ENCODE measurements at places on chromosomes 1 and 21.

GRCh38 chr1:183635099-183635605 is 431 bp downstream of the ARPC5 start:
- DNase-seq, result peak; percentile 63

- no peak for DNase-seq
Measured at GRCh38 chr1:229538945-229539344, 19.6 kb downstream of the ABCB10 start.

GRCh38 chr1:183330335-183330734 is 87.8 kb downstream of the NMNAT2 start:
- DNase-seq, result no peak

- peak; percentile 53 for DNase-seq
Measured at GRCh38 chr1:205270764-205271163, 43.0 kb downstream of the TMCC2 start.

DNA sequence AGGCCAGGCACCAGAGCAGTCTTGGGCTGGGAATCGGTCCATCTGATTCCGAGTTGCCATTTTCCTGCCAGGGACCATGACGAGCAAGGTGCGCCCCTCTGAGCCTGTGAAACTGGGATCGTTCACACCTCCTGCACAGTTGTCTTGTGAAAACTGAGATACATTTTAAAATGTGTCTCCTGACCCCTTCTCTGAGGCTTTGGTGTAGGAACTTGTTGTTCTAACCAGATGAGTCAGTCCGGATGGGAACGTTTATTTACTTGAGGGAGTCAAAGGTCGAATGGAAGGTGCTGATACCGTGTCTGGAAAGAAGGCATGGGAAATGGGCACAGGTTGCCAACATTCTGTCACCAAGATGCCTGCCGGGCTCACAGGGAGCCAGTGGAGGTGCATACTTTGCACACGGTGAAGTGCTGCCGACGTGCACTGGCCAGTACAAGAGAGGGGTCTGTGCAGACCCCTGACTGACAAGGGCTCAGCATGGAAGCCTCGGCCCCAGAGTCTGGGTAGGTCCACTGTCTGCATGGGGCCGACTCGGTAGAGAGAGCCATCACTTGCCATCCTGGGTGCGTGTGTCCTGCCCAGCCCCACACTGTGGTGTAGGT is 7.4 kb upstream of the KCNN3 start:
- no peak for DNase-seq

- no peak for DNase-seq
Measured at GRCh38 chr1:35111106-35111505, 31.9 kb downstream of the ZMYM1 start.

- DNase-seq, result no peak
Measured at GRCh38 chr21:35336534-35336933, 287.4 kb upstream of the RUNX1 start.

DNA sequence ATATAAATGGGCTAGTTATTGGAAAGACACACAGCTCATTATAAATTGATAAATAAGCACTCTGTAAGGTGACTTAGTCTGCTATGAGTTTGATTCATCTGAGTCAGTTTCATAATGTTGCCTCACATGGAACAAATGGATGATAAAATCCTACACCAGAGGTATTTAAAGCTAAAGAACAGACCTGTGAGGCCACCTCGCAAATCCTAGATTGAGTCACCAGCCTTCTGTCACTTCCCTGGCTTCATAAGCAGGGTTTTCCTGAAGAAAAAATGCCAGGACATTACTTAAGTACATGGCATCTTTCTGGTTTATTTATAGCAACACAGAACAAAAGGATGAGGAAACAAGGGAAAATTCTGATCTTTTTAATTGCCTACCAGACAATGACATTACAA is 18.4 kb downstream of the CD2 start:
- no peak for DNase-seq

- DNase-seq, result peak; percentile 54
Measured at GRCh38 chr1:43348343-43348808, 10.4 kb upstream of the CDC20 start.

DNA sequence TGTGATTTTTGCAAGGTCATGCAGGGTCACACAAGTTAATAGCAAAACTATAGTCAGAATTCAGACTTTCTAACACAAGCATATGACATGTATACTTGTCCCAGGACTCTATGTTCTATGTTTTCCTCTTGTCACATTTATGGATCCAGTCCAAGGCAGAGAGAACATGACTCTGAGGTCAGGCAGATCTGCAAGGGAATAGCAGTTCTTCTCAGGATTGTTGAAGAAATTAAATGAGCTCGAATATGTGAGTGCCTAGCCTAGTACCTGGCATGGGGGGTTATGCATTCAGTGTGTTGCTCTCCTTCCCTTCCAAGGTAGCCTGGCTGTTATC is 9.5 kb upstream of the RPTN start:
- DNase-seq, result no peak

- DNase-seq, result no peak
Measured at GRCh38 chr1:229696385-229696784, 70.3 kb downstream of the URB2 start.

GRCh38 chr1:102732927-102733326 is 375.4 kb downstream of the COL11A1 start:
- no peak for DNase-seq

GRCh38 chr1:229694053-229694693 is 68.1 kb downstream of the URB2 start:
- DNase-seq, result peak; percentile 38

DNA sequence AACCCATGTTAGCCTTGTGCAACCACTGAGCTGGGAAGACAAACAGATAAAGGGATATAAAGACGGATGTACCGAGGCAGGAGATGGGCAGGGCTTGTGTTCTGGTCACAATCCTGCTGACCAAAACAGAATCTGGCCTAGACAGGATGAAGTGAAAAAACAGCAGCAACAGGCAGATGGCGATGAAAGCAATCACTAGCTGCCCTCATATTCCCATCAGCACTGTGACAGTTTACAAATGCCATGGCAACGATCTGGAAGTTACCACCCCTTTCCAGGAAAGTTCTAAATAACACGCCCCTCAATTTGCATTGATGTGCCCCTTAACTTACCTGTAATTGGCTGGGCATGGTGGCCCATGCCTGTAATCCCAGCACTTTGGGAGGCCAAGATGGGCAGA is 40.6 kb upstream of the CD46 start:
- no peak for DNase-seq

DNA sequence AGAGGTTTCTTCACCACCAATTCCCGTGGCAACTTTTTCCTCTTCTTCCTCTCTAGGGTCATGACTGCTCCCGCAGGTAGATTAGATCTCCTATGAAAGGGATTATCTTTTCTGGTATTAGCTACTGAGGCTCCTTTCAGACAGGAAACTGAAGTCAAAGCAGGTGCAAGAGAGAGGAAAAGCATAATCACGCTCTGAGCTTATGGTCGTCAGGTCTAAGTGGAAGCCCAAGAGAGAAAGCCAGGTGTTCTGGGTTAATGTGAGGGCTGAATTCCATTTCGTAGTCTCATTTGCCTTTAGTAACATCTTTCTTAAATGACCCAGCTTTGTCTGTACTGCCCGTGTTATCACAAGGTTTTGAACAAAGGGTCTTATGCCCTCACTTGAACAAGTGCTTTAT is 8.3 kb upstream of the MAP3K21 start:
- no peak for DNase-seq

GRCh38 chr1:43530483-43531106 is at the start of gene PTPRF:
PTPRF (plus strand) TSS chr1:43530883; CDS start chr1:43545076, 14,193 bp downstream.
- DNase-seq, result peak; percentile 65

GRCh38 chr1:228101614-228101993 is 1.5 kb downstream of the C1orf35 start:
- no peak for DNase-seq

DNA sequence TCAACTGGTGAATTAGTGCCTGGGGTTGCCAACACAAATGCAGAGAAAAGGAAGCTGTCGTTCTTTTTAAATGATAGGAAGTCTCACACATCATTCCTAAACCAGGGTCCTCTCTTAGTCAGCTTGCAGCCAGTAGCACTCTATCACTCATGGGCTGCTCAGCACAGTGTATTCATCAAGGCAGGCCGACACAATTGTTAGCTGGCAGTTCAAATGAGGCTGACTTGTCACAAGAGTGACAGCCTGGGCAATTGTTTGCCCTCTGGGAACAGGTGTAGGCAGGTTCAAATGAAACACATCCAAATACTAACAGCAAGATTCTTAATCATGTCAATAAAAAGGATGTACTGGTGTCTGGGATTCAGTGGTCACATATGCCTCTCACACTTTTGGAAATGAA is 76.9 kb downstream of the ERICH3 start:
- DNase-seq, result no peak

GRCh38 chr1:8232036-8232757 is 85.7 kb upstream of the SLC45A1 start:
- DNase-seq, result no peak

DNA sequence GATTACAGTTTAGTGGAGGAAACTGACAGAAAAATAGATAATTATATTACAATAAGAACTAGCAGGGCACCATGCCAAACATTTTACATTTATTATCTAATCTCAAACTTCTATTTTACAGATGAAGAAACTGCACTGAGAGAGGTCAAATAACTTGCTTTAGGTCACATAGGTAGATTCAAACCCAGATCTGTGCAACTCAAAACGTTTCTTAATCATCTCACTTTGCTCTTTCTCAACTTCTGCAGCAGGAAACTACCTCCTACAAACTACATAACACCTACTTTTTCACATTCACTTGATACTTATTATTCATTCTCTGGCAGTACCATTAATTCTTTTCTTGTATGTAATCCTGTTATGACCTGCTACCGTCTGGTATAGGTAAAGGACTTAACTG is 49.9 kb upstream of the BCL10 start:
- no peak for DNase-seq

DNA sequence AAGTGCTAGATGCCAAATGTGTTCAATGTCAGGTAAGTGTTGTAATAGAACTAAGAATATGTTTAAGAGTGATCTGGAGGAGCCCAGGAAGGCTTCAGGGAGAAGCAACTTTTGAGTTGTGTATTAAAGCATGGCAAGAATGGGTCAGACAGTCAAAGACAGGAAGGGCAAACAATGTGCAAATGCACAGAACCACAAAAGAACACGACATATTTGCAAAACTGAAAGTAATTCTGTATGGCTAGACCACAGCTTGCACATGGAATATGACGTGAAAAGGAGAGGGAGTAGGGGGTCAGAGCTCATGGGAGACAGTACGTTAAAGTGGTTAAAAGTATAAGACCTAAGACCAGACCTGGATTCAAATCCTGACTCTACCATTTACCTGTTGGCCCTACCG is 7.1 kb upstream of the SORT1 start:
- DNase-seq, result no peak

- no peak for DNase-seq
Measured at GRCh38 chr1:16374266-16374665, 7.2 kb downstream of the SZRD1 start.

DNA sequence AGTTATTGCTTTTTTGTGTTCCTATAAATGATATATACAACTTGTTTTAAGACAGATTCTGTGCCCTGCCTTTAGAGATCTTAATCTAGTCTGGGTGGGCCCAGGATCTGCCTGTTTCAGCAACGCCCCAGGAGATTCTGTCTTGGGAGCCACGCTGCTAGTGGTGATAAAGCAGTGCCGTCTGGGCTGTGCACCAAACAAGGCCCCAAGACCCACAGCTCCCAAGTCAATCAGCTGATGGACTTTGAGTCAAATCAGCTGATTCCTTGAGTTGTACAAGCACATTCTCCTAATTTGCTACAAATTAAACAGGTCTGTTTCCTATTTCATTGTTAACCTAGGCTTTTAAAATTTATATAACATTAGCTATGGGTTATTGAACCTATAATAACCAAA is 15.7 kb upstream of the SLC44A3 start:
- DNase-seq, result no peak

- no peak for DNase-seq
Measured at GRCh38 chr1:64765826-64766225, 21.0 kb downstream of the RAVER2 start.
